ENCODE measurements at places on chromosomes 3 and 15.

DNA sequence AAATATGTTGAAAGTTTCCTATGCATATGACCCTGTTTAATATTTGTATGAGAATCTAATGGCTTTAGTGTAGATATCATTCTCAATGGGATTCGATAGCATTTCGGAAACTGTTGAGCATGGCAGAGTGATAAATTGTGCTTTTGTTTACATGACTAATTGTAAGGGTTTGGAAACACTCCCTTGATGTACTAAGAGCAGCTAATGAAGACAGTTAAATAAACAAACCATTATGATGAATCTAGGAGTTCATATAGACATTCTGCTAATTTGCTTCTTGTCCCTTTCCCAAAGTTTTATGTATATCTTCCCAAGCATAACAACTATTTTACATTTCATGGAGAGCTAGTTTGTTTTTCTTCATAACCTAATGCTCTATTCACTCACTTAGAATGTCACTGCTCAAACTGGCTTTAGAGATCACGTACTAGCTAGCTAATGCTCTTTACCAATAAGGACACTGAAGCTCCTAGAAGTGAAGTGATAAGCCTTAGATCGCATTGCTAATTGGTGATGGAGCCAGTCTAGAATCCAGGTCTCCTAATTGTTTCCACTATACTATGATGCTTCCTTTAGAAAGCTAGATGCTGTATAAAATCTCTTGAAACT is 140.8 kb downstream of the TP63 start:
- H3K36me3 ChIP-seq = no peaks in the 10 kb centered on the region
- H3K4me1 ChIP-seq = no peaks in the 10 kb centered on the region
- DNase-seq = no peak
- no peak overlapping the region for H3K27ac ChIP-seq
- no peak overlapping the region for H3K4me3 ChIP-seq
- H3K27me3 ChIP-seq = no peaks in the 10 kb centered on the region

- no peaks in the 10 kb centered on the region for H3K27me3 ChIP-seq
- no peaks in the 10 kb centered on the region for H3K36me3 ChIP-seq
- H3K4me3 ChIP-seq = no peak overlapping the region
- no peak for DNase-seq
- no peaks in the 10 kb centered on the region for H3K4me1 ChIP-seq
Observed at GRCh38 chr3:56157693-56158362, 310.4 kb downstream of the ERC2 start.

- no peak for DNase-seq
- H3K4me3 ChIP-seq = no peak overlapping the region
- no peaks in the 10 kb centered on the region for H3K4me1 ChIP-seq
- H3K27me3 ChIP-seq = no peaks in the 10 kb centered on the region
- no peak overlapping the region for H3K27ac ChIP-seq
Observed at GRCh38 chr15:86571873-86572272, 492.2 kb downstream of the AGBL1 start.

- no peaks in the 10 kb centered on the region for H3K36me3 ChIP-seq
- no peak overlapping the region for H3K27ac ChIP-seq
- no peaks in the 10 kb centered on the region for H3K27me3 ChIP-seq
- DNase-seq = no peak
Observed at GRCh38 chr3:58661836-58662420, 4.6 kb downstream of the FAM3D start.

- peak overlapping the region; percentile 89 for H3K27ac ChIP-seq
- no peaks in the 10 kb centered on the region for H3K27me3 ChIP-seq
- H3K36me3 ChIP-seq = no peaks in the 10 kb centered on the region
- no peak for DNase-seq
- H3K4me1 ChIP-seq = peaks cover 34% of the 10 kb centered on the region
- H3K4me3 ChIP-seq = peak overlapping the region; percentile 55
Observed at GRCh38 chr3:71128961-71129360, 454.6 kb downstream of the FOXP1 start.

- no peak overlapping the region for H3K4me3 ChIP-seq
- DNase-seq = no peak
- H3K27me3 ChIP-seq = no peaks in the 10 kb centered on the region
- no peaks in the 10 kb centered on the region for H3K36me3 ChIP-seq
- no peak overlapping the region for H3K27ac ChIP-seq
Observed at GRCh38 chr3:122974764-122975162, 52.8 kb downstream of the SEMA5B start.

- peak overlapping the region; percentile 57 for H3K27ac ChIP-seq
- H3K4me3 ChIP-seq = no peak overlapping the region
- H3K36me3 ChIP-seq = no peaks in the 10 kb centered on the region
- no peaks in the 10 kb centered on the region for H3K27me3 ChIP-seq
Observed at GRCh38 chr3:195914648-195915473, 6.5 kb upstream of the TNK2 start.

DNA sequence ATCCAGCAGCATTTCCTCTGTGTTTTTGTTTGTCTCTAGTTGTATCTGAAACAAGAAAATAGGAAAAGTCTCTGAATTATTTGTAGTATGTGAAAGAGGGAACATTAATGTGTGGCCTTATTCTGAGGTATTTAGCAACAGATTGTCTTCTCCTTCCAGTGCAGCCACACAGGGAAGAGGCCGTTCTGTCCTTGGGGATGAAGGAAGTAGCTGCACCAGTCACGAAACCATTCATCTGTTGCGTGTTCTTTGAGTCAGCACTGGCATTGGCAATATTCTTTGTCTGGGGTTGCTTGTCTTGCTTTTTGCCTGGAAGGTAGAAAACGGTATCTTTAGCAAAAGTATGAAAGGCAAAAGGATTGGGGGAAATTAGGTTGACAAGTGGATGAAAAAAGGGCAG is 91.6 kb downstream of the CDIN1 start:
- H3K36me3 ChIP-seq = no peaks in the 10 kb centered on the region
- H3K4me3 ChIP-seq = no peak overlapping the region
- no peak for DNase-seq
- no peak overlapping the region for H3K27ac ChIP-seq
- H3K27me3 ChIP-seq = no peaks in the 10 kb centered on the region

DNA sequence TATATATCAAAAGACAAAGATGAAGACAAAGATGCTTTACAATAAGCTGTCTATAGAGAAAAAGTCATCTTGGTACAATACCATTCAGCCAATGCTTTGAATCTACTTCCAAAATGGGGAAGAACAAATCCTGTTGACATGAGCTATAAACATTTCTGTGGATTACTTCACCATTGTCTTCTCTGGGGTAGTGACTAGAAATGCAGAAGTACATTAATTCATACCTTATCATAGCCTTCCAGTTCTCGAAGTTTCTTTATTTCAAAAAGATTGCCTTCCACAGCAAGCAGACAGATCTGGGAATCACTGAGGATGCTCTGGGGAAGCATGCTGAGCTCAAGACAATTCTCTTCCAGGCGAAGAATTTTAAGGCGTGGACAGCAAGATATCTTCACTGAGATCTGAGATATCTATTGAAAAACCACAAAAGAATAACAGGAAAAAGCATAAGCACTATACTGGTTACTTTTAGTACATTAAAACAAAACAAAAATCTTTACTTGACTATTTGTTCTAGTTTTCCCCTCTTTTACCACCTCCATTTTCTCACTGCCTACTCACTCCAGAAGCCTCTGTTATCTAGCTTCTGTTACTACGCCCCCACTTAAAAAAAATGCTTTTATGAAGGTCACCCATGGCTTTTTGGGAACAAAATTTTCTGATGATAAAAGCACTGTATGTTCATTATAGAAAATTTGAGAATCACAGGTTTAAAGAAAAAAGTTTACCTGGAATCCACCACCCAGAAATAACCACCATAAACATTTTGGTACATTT is 3.6 kb downstream of the LRRC57 start:
- no peaks in the 10 kb centered on the region for H3K27me3 ChIP-seq
- H3K4me1 ChIP-seq = peaks cover 13% of the 10 kb centered on the region
- no peak overlapping the region for H3K27ac ChIP-seq
- DNase-seq = no peak

DNA sequence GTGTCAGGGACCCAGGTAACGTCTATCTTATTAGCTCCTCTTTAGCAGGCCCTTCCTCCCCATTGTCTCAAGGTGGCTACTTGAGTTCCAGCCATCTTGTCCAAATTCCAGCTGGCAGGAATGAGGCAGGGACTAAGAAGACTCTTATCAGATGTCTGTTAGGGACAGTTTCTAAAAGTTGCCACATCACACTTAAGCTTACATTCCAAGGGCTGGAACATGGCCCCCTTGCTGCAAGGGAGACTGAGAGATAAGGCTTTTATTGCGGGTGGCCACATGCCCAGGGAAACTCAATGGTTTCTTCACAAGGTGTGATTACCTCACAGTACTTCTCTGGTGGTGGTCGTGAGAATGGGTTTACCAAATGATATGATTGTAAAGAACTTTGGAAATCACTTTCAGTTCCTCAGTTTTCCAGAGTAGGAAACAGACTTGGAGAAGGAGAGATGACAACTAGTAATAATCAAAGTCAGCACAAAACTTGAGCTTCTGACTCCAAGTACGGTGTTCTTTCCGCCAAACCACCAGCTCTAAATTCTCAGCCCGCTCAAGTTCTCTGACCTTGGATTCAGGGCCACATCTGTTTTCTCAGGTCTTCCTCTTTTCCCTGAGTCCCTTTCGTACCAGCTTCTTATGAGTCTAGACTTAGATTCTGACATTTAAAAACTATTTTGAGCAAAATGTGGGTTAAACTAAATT is 14.2 kb downstream of the PDIA5 start:
- no peak for DNase-seq
- no peaks in the 10 kb centered on the region for H3K27me3 ChIP-seq
- H3K36me3 ChIP-seq = no peaks in the 10 kb centered on the region
- H3K4me1 ChIP-seq = peaks cover 83% of the 10 kb centered on the region
- H3K27ac ChIP-seq = peak overlapping the region; percentile 34
- H3K4me3 ChIP-seq = no peak overlapping the region

- H3K4me3 ChIP-seq = no peak overlapping the region
- no peak for DNase-seq
- H3K27me3 ChIP-seq = no peaks in the 10 kb centered on the region
- H3K36me3 ChIP-seq = no peaks in the 10 kb centered on the region
Observed at GRCh38 chr3:108862865-108863798, 40.5 kb downstream of the TRAT1 start.

GRCh38 chr15:78147566-78147965 is 1.6 kb upstream of the IDH3A start:
- H3K36me3 ChIP-seq = no peaks in the 10 kb centered on the region
- DNase-seq = no peak
- H3K27ac ChIP-seq = no peak overlapping the region
- H3K4me3 ChIP-seq = no peak overlapping the region

DNA sequence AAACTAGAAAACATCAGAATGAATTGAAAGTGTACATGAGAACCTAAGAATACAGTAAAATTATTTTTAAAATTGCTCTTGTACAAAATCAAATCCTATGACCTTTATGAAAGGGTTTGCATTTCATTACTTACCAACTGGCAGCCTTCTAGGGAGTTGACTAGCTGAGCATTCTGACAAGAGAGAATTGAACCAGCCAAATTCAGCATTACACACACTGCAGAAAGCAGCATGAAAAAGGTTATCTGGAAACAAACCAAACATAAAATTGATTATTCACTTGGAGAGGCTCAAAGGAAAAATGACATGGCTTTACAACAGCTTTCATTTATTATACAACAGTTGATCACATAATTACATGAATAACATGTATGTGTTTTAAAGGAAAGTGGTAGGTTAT is 17.4 kb downstream of the NSMCE3 start:
- no peak for DNase-seq
- H3K4me3 ChIP-seq = no peak overlapping the region
- no peaks in the 10 kb centered on the region for H3K36me3 ChIP-seq
- no peak overlapping the region for H3K27ac ChIP-seq
- H3K4me1 ChIP-seq = peaks cover 8% of the 10 kb centered on the region

DNA sequence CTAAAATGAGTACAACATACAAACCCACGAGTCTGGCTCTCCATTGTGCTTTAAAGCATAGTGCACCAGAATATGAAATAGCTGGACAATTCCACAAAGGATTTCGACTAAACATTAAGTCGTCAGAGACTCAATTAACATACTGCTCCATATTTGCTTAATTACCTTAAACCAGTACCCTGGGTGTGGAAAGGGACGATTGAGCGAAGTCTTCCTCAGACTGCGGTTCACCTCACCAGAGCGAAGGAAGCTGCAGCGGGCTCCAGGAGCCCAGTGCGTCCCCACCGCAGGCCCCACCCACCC is 218 bp upstream of the TRPC1 start:
- H3K27me3 ChIP-seq = no peaks in the 10 kb centered on the region
- H3K27ac ChIP-seq = no peak overlapping the region
- no peak for DNase-seq
- H3K4me1 ChIP-seq = peaks cover 2% of the 10 kb centered on the region

GRCh38 chr3:5729852-5730251 is 542.3 kb downstream of the EDEM1 start:
- no peaks in the 10 kb centered on the region for H3K4me1 ChIP-seq
- no peak overlapping the region for H3K27ac ChIP-seq
- H3K27me3 ChIP-seq = no peaks in the 10 kb centered on the region
- H3K36me3 ChIP-seq = no peaks in the 10 kb centered on the region
- no peak for DNase-seq

GRCh38 chr3:60756241-60757030 is 494.8 kb downstream of the FHIT start:
- H3K36me3 ChIP-seq = no peaks in the 10 kb centered on the region
- H3K4me1 ChIP-seq = no peaks in the 10 kb centered on the region
- DNase-seq = no peak
- H3K4me3 ChIP-seq = no peak overlapping the region
- H3K27me3 ChIP-seq = no peaks in the 10 kb centered on the region

DNA sequence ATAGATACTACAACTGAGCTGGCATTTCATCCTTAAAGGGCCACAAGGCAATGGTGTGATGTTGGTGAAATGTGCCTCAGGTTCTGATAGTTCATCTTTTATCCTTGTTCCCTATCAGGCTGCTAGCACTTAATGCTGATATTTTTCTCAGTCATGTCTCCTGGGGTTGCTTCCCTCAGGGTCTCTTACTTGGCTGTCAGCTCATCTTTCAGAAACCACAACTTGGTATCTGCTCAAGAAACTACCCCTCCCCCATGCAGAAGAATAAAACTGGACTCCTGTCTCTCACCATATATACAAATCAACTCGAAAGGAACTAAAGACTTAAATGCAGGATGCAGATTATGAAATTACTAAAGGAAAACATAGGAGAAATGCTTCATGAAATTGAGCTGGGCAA is 308.1 kb downstream of the CHST2 start:
- no peak for DNase-seq
- H3K4me3 ChIP-seq = no peak overlapping the region
- H3K27ac ChIP-seq = no peak overlapping the region
- H3K4me1 ChIP-seq = no peaks in the 10 kb centered on the region
- H3K27me3 ChIP-seq = no peaks in the 10 kb centered on the region

GRCh38 chr3:197006446-197006845 is 23.2 kb downstream of the MELTF start:
- H3K4me1 ChIP-seq = peaks cover 4% of the 10 kb centered on the region
- no peak overlapping the region for H3K27ac ChIP-seq
- H3K36me3 ChIP-seq = no peaks in the 10 kb centered on the region
- no peak for DNase-seq
- no peaks in the 10 kb centered on the region for H3K27me3 ChIP-seq

- H3K27me3 ChIP-seq = no peaks in the 10 kb centered on the region
- no peak overlapping the region for H3K27ac ChIP-seq
Observed at GRCh38 chr3:179956416-179956830, 80.3 kb downstream of the PEX5L start.

GRCh38 chr15:34011481-34011880 is 27.5 kb downstream of the AVEN start:
- no peak for DNase-seq
- no peaks in the 10 kb centered on the region for H3K27me3 ChIP-seq
- no peak overlapping the region for H3K4me3 ChIP-seq
- no peak overlapping the region for H3K27ac ChIP-seq
- H3K36me3 ChIP-seq = no peaks in the 10 kb centered on the region

All from liver (tissue), 10 donors.